Nucleus accumbens (tissue), 56 donors: ENCODE measurements at places on chromosomes 2 and 18.

- no peak for DNase-seq
These were observed 12.6 kb downstream of the NOP58 start for GRCh38 chr2:202278036-202278760.

- no peak for DNase-seq
These were observed 1374.5 kb upstream of the NXPH2 start for GRCh38 chr2:140154706-140155105.

- no peak for DNase-seq
These were observed 8.4 kb upstream of the RNF125 start for GRCh38 chr18:32010124-32010721.

- no peak for DNase-seq
These were observed 74.2 kb upstream of the STK17B start for GRCh38 chr2:196245378-196246140.

GRCh38 chr2:202815548-202816360 lies 55.8 kb downstream of the ICA1L start:
- DNase-seq = no peak

- no peak for DNase-seq
These were observed 22.6 kb downstream of the MTX2 start for GRCh38 chr2:176291809-176292283.

- DNase-seq = no peak
These were observed 551.4 kb downstream of the NRXN1 start for GRCh38 chr2:50480507-50480906.

- DNase-seq = no peak
These were observed 82.7 kb upstream of the SLC66A3 start for GRCh38 chr2:11072550-11072949.

DNA sequence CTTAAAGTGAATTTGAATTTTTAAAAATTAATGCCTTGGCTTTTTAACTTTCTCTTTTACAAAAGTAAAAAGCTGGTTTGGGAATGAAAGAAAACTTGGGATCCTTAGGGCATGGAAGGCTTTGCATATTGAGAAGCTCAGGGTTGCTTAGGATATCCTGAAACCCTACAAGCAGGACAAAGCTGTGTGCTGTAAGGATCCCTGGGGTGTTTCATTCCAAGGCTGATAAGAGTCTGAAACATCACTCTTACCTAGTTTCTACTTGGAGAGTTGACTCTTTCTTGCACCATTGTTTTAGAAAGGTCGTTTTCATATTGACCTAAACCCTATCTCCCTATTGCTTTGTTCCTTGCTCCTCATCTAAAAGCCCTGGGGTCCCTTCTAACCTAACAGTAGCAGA lies 325.9 kb upstream of the NT5C1B start:
- DNase-seq = no peak

DNA sequence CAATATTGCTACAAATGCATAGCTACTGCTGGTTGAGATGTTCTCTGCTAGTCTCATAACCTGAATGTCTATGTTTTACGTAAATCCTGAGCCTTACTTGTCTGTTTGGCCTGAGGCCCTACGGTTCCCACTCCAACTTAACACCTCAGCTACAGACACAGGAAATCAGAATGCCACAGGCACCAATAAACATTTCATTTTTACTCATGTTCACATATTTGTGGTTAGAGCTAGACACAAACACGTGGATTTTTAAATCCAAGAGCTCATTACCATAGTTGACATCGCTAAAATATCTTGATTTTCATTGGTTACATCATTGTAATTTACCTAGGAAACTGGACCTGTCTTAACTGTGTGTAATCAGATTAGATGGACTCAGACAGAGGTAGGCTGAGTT lies 263.8 kb upstream of the CDH19 start:
- DNase-seq = no peak

DNA sequence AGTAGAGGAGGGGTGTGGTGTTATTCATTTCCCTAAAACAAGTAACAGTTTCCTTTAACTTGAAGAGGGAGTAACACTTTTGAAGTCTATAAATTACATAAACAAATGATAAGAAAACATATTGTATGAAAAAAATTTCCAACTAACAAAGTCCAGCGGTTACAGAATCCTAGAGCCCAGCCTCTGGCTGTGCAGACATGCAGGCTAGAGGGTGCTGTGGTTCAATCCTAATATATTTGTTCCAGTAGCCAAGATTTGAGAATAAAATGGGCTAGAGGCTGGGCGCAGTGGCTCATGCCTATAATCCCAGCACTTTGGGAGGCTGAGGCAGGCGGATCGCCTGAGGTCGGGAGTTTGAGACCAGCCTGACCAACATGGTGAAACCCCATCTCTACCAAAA lies 56.9 kb downstream of the WDR75 start:
- DNase-seq = no peak

- DNase-seq = no peak
These were observed 1.5 kb downstream of the SFXN5 start for GRCh38 chr2:73069855-73070642.

- DNase-seq = no peak
These were observed 81.6 kb downstream of the CDK15 start for GRCh38 chr2:201887773-201888425.

- DNase-seq = no peak
These were observed 59.2 kb upstream of the DSG1 start for GRCh38 chr18:31258789-31259188.

GRCh38 chr2:133835821-133836619 lies 267.8 kb upstream of the NCKAP5 start:
- no peak for DNase-seq

- DNase-seq = no peak
These were observed 20.7 kb upstream of the COPS8 start for GRCh38 chr2:237065071-237065377.

DNA sequence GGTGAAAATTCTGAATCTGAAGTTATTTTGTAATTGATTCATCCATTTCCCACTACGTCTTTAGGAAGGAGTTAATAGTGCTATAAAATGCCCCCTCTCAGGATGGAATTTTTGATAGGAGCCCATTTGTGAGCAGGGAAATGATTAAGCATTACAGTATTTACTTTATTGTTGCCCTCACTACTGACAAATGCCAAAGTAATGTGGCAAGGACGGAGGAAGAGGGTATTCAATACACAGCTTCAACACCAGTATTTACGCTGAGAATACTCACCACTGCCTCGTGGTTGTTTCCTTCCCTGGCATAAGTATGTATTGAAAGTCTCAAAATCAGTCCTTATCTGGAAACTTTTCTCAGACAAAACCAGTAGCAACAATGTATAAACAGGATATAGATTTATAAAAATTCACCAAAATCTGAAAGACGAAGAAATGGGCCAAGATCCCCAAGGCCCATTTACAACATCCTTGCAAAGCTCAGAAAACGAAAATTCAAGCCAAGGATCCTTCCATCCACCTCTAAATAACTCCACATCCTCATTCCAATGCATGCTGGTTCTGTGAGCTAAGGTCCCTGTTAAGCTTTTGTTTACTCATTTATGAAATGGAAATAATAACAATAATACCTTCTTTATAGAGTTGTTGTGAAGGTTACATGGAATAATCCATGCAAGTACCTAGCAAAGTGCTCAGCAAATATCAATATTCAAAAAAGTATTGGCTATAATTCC lies 29.3 kb downstream of the FEZ2 start:
- DNase-seq = no peak

- DNase-seq = no peak
These were observed 86.7 kb downstream of the USP40 start for GRCh38 chr2:233479616-233480489.

DNA sequence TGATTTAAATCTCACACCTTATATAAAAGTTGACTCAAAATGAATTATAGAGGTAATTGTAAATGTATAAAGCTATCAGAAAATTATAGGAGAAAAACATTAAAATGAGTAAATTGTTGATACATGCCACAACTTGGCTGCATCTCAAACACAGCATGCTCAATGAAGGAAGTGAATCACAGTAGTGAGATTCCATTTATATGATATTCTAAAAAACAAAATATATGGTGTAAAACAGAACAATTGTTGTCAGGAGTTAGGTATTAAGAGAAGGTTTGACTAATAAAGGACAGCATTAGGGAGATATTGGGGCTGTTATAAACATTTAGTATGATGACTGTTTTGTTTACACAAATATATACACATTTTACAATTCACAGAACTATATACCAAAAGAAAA lies 356.6 kb upstream of the CELF4 start:
- no peak for DNase-seq

DNA sequence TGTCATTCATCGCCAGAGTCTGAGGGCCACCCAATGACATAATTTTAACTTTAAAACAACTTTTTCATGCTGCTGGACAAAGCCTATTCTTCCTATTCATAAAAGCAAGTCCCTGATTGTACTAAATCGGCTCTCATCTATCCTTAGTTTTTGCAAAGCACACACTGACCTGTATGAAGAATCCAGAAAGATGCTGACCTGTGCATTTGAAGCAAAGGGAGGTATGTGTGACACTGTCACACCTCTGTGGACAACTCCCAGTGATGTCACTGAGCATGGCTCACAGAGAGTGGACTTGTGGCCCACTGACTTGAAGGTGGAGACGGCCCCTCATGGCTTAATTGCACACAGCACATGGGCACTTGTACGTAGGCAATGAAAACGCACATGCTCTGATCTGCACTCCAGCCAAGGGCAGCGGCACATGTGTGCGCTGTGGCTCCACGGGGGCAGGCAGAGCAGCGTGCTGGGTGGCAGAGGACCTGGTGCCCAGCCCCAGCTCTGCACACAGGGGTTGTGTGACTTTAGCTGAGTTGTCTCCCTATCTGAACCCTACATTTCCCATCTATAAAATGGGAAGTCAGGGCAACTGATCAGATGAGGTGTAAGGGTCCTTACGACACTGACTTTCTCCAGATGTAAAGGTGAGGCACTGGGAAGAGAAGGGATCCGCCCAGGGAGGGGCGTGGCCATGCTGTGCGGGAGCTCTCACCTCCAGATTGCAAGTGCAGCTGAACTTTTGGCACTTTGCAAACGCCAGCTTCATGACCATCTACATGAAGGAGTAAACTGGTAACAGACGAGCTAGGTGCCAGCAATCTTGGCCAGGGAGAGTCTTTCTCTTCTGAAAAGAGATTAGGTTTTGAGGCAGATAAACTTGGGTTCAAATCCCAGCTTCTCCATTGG lies 14.3 kb upstream of the ODC1 start:
- no peak for DNase-seq

DNA sequence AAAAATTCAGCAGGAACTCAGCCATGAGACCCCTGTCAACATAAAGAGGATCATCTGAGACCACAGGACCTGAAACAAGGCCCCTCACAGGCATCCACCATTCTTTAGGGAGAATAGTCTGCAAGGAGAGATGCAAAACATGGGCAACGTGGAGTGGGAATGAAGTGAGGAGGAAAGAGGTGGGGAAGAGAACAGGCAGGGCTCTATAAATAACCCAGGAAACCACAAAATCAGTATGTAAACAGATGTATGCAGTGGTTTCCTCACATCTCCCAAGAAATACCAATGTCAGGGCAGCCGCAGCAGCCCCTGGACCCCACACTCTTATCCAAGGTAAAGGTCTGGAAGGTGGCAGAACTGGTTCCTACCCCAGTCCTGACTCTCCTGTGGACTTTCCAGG lies 168.5 kb downstream of the EN1 start:
- no peak for DNase-seq

DNA sequence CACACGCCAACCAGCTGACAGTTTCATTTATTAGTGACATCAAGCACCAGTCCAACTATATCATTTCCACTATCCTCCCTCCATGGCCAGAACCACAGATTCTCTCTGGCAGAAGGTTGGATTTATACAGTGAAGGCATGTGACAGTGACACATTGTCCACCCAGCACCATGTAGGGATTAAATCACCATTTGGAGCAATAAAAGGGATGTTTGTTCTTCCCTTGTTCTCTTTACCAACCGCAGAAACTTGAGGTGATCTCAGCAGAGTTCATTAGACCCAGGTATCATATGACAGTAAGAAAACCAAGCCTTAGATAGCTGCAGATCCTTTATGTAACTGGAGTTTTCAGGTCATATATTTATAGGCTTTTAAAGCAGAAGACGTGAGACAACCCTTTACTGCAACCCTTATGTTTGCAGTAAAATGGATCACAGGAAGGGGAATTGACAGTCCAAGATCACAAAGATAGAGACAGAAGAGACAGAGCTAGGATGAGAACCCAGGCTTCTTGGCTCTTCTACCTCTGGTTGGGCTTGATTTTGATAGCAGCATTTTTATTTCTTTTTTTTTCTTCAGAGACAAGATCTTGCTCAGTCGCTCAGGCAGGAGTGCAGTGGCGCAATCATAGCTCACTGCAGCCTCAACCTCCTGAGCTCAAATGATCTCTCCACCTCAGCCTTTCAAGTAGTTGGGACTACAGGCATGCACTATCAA lies 80.1 kb downstream of the XDH start:
- no peak for DNase-seq

GRCh38 chr2:47172156-47172921 lies 17.2 kb upstream of the STPG4 start:
- no peak for DNase-seq

- no peak for DNase-seq
These were observed 867 bp downstream of the RBBP8 start for GRCh38 chr18:22933966-22934423.

- DNase-seq = no peak
These were observed 71.4 kb downstream of the FTCDNL1 start for GRCh38 chr2:199779589-199779988.

DNA sequence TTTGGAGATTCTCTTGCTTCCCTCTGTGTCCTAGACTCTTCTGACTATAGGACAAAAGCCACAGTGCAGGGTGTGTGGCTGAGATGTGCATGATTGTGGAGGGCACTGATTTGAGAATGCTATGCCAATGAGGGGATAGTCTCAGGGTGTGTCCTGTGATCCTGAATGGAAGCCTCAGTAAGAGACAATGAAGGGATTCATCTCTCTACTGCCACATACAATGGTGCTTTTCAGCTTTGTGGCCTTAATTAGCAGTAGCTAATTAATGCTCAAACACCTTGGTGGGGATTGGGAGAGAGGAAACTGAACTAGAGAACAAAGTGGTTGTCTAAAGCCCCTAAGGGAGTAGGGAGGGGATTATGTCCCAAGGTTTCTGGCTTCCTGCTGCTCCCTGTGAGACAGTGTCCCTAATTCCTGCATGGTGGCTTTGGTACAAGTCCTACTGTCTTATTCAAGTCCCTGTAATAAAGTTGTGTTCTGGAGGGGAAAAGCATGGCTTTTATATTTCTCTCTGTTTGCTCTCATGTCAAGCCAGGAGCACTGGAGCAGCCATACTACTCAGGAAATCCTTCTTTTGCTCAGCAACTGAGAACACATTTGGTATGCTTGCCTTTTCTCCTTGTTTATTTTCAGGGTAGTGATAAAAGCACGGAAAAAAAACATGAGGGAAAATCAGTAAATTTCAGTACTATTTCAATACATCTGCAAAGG lies 415.2 kb upstream of the TCF4 start:
- DNase-seq = peak; percentile 15

DNA sequence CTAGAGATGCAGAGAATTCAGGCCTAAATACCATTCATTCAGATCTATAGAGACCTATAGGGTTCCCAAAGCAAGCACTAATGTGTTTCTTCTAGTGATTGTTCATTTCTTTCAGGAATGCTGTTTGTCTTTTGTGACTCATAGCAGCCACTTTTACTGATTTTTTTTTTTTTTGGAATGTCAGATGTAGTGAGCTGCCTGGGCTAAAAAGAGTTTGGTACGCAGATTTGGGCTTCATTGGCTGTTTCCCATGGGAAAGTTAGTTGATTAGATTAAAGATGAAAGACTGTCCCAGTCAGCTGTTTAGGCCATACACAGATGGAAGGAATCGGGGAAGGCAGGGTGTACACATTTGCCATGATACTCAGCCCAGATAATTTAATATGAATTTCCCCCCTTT lies 87.6 kb downstream of the CDC42EP3 start:
- DNase-seq = no peak

GRCh38 chr18:31957728-31958127 lies 14.8 kb upstream of the TRAPPC8 start:
- no peak for DNase-seq

GRCh38 chr2:134679745-134680144 lies 39.1 kb downstream of the TMEM163 start:
- no peak for DNase-seq
